ENCODE measurements at places on chromosomes 16 and 17.

DNA sequence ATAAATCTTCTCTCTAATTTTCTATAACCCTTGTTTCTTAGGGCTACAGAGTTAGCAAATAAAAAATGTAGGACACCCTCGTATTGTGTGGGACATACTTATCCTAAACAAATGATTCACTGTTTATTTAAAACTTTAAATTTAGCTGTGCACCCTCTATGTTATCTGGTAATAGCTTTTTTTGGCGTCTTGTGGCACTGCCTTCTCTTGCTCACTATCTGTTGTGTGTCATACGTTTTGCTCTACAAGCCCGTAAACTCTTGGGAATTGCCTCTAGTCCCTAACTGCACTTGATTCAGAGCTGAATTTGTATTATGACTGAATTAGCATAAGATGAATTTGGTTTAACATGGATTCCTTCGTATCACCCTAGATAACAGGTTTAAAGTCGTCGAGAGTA lies 144.3 kb upstream of the MYOCD start:
- DNase-seq = no peak

DNA sequence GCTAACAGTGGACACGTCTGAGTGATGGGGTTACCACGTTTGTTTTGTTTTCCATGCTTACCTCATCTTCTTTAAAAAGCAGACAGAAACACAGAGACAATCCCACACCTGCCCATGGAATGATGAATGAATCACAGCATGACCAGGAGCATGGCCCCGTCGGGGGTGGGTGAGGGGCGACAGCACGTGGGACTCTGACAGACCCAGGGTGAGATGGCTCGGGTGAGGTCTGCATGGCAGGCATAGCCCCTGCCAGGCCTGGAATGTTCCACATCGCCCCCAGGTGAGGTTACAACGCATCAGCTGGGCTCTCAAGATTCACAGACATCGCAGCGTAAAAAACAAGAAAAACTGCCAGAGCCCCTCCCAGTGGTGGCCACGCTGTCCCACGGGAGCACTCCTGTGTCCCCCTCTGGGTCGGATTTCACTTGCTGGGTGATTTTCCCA lies 18.1 kb downstream of the SLC7A5 start:
- no peak for DNase-seq

- DNase-seq = no peak
Observed at GRCh38 chr17:16197276-16197675, 18.1 kb downstream of the NCOR1 start.

GRCh38 chr17:70352834-70353233 lies 183.5 kb downstream of the KCNJ2 start:
- no peak for DNase-seq

DNA sequence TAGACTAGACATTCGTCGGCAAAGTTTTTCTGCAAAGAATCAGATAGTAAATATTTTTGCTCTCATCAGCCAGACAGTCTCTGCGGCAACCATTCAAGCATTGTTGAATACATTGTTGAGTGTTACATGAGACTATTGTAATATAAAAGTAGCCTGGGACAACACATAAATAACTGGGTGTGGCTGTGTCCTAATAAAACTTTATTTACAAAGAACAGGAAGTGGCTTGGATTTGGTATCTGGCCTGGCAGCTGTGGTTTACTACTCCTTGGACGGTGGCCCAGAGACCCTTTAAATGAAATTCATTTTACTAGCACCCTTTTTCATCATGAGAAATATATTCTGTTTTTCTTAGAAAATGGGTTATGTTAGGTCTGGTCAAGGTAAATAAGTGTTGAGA lies 297.2 kb downstream of the WWOX start:
- no peak for DNase-seq

Measured in dermis microvascular lymphatic vessel endothelial cell (primary cell).